ENCODE measurements at places on chromosomes 7 and 10. TPM values are rescaled to one million over a fixed set of nuclear protein-coding genes. Genes with fewer than 3 reads are reported as not detected.

DNA sequence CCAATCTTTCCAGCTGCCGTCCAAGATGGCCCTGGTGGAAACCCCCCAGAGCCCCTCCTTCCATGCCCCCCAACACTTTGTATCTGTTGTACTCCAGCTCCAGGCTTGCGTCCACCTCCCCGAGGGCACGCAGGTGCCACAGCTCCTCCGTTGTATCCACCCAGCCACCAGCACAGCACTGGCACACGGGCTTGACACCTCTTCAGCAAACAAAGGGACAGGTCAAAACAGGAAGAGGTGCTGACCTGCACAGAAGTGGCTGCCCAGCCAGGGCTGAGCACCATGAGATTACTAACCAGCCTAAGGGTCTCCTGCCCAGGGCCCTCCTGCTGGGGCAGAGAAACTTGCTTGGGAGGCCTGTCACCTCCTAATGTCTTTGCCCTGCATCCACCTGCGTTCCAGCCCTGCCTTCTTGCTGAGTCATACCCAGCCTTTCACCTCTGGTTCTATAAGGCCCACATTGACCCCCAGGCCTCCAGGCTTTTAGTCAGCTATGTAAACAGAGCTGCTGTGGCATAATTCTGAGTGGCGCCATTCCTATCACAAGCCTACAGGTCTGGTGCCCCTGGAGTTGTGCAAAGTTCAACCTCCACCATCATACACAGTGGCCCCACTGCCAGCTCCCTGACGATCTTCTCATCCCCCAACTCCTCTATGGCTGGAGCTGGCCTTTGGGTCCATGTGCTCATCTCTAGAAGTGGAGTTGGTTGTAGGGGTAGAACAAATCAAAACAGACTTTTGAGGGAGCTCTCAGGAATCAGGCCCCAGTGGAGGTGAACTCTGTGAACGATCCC lies 20.9 kb downstream of the SLC29A3 start:
- peaks cover 3% of the 10 kb centered on the region for H3K36me3 ChIP-seq
- H3K4me1 ChIP-seq, result no peaks in the 10 kb centered on the region
- no peak overlapping the region for H3K4me3 ChIP-seq
- DNase-seq, result no peak
- H3K27ac ChIP-seq, result no peak overlapping the region

- peak overlapping the region; percentile 49 for H3K27ac ChIP-seq
- no peak overlapping the region for H3K4me3 ChIP-seq
- DNase-seq, result peak; percentile 1
- peaks cover 27% of the 10 kb centered on the region for H3K36me3 ChIP-seq
- no peaks in the 10 kb centered on the region for H3K27me3 ChIP-seq
Measured at GRCh38 chr7:44705434-44705833, 43.2 kb upstream of the ZMIZ2 start.

GRCh38 chr7:145219461-145219860 lies 383.6 kb upstream of the TPK1 start:
- H3K27me3 ChIP-seq, result no peaks in the 10 kb centered on the region
- no peaks in the 10 kb centered on the region for H3K4me1 ChIP-seq
- H3K4me3 ChIP-seq, result no peak overlapping the region
- no peak overlapping the region for H3K27ac ChIP-seq
- no peak for DNase-seq
- H3K36me3 ChIP-seq, result peaks cover 4% of the 10 kb centered on the region

DNA sequence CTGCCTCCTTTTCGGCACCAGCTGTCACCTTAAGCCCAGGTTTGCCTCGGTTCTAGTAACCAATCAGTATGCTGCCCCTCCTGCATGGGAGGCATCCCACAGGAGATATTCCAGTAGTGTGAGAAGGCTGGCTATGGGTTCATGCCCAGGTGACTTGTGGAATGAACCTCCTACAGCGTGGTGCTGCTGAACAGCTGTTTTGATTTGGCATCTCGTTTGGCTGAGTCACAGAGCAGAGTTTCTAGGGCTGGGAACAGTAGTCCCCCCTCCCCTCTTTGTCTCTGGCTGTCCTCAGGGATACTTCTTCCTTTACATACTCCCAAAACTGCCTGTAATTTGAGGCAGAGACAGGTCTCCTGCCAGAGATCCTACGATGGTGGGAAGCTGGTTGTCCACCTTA lies 16.1 kb downstream of the R3HCC1L start:
- no peak for DNase-seq
- no peak overlapping the region for H3K4me3 ChIP-seq
- H3K27me3 ChIP-seq, result no peaks in the 10 kb centered on the region
- H3K27ac ChIP-seq, result peak overlapping the region; percentile 45
- peaks cover 29% of the 10 kb centered on the region for H3K4me1 ChIP-seq

GRCh38 chr7:4707980-4708411 lies 25.9 kb downstream of the FOXK1 start:
- H3K27me3 ChIP-seq, result no peaks in the 10 kb centered on the region
- peaks cover 5% of the 10 kb centered on the region for H3K36me3 ChIP-seq
- H3K27ac ChIP-seq, result peak overlapping the region; percentile 72
- peaks cover 76% of the 10 kb centered on the region for H3K4me1 ChIP-seq
- DNase-seq, result no peak

DNA sequence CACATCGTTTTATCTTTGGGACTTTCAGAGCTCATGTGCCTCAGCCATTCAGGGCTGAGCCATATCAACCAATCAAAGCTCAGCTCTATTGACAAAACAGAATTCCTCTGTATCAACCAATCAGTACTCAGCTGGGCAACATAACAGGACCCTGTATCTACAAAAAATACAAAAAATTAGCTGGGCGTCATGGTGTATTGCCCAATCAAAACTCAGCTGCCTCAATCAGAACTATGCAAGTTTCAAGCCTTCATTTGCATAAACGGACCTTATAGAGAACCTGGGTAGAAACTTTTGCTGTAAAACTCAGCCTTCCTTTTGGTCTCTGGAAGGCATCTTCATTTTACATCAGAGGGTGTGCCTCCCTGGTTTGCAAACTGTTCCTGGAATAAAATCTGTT lies 77.1 kb downstream of the ZNF467 start:
- DNase-seq, result no peak
- peaks cover 7% of the 10 kb centered on the region for H3K36me3 ChIP-seq
- H3K4me1 ChIP-seq, result peaks cover 7% of the 10 kb centered on the region
- peaks cover 20% of the 10 kb centered on the region for H3K27me3 ChIP-seq

DNA sequence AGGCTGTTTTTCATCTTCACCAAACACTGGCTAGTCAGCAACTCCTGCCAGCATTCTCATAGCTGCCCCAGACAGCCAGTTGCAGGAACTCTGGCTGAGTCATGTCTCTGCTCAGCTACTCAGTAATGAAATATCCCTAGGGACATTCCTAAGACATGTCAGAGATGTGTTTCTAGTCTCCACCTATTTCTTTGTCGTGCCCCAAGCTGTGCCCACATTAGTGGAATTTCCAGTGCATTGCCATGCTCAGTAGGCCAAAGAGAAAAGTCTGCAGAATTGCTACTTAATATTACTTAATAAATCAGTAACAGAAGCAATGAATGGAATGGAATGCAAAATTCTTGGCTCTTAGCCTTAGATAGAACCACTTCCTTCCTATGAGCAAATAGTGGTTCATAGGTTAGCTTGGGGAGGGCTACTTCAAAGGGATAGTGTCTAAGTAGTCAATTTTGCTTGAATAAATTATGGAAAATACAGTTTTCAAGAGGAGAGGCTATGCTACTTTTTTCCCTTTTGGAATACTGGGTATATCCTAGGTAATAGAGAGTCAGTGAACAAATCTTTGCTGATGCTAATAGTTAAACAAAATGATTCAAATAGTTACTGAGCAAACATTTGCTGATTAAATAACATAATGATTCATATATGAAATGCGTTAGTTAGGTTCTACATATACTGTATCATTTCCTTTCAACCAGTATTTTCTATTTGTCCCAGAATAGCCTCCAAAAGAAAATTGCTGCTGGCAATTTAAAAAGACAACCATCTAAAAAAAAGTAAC lies 23.6 kb upstream of the SEMA3C start:
- no peak for DNase-seq
- H3K4me3 ChIP-seq, result no peak overlapping the region
- H3K4me1 ChIP-seq, result peaks cover 37% of the 10 kb centered on the region
- peak overlapping the region; percentile 97 for H3K27ac ChIP-seq
- H3K27me3 ChIP-seq, result no peaks in the 10 kb centered on the region
- no peaks in the 10 kb centered on the region for H3K36me3 ChIP-seq

Gene TEX36
- total RNA-seq, result not detected

DNA sequence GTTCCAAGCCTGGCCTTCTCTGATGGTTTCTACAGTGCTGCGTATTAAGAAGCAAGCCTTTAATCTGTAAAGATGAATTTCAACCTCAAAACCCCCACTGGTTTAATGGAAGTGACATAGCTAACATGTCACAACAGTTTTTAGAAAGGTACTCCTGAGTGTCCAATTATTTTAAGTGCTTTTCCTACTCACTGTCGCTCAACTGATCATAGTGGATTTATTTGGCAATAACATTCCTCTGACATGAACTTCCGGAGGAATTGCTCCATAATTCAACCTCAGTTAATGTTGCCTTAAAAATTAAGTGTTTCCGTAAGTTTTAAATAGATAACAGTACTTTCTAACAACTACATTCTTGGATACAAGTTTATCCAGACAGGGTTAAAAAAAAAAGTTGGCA lies 57.5 kb downstream of the AGMO start:
- H3K27ac ChIP-seq, result no peak overlapping the region
- no peak for DNase-seq
- no peak overlapping the region for H3K4me3 ChIP-seq
- no peaks in the 10 kb centered on the region for H3K27me3 ChIP-seq
- no peaks in the 10 kb centered on the region for H3K36me3 ChIP-seq
- peaks cover 40% of the 10 kb centered on the region for H3K4me1 ChIP-seq

DNA sequence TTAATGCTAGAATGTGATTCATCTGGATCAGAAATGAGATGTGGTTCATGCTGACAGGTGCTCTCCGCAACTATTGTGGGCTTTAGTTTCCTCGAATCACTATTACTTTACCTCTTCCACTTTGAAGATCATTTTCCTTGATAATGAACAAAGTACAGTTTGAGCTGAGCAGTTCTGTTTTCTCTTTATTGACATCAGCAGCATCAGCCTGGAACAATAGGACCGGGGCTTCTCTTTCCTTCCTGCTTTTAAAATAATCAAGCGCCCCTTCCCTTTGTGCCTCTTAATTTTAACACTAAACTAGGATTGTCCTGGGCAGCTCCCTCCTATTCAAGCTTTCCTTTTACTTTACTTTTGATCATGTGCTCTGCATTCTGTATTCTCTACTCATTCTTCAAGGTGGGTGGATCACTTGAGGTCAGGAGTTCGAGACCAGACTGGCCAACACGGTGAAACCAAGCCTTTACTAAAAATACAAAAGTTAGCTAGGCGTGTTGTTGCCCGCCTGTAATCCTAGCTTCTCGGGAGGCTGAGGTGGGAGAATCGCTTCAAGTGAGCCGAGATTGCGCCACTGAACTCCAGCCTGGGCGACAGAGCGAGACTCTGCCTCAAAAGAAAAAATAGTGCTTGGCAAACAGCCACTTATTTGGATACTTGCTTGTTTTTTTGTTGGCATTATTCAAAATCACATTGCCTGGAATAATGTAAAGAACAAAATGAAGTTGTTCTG lies 67.0 kb upstream of the RHEB start:
- no peak overlapping the region for H3K27ac ChIP-seq
- H3K4me3 ChIP-seq, result no peak overlapping the region
- DNase-seq, result no peak
- no peaks in the 10 kb centered on the region for H3K4me1 ChIP-seq
- no peaks in the 10 kb centered on the region for H3K27me3 ChIP-seq

- H3K27me3 ChIP-seq, result no peaks in the 10 kb centered on the region
- no peak overlapping the region for H3K27ac ChIP-seq
- no peak overlapping the region for H3K4me3 ChIP-seq
Measured at GRCh38 chr7:99447943-99448342, 9.2 kb downstream of the CPSF4 start.

Gene ADGRA1
- not detected for total RNA-seq

Gene GIMAP8
- total RNA-seq, result not detected

DNA sequence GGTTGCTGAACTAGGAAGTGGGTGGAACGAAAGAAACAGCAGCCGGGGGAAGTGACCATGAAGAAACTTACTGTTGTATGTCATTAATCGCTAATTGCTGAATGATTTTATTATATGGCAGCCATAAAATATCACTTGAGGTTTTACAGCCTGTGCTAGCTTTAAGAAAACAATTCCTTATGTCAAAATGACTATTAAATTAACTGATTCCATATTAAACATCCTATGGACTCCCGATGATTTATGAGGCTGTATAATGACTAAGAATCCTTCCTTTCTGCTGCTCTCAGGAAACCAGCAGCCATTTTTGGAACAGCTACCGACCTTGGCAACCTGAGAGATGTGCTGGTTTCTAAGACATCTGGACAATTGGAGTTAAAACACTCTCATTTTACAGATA lies 421.9 kb downstream of the SORCS3 start:
- no peak overlapping the region for H3K4me3 ChIP-seq
- H3K4me1 ChIP-seq, result no peaks in the 10 kb centered on the region
- H3K36me3 ChIP-seq, result no peaks in the 10 kb centered on the region
- H3K27me3 ChIP-seq, result peaks cover 2% of the 10 kb centered on the region
- no peak for DNase-seq

Gene ABLIM1
- total RNA-seq, result 13.5 TPM

DNA sequence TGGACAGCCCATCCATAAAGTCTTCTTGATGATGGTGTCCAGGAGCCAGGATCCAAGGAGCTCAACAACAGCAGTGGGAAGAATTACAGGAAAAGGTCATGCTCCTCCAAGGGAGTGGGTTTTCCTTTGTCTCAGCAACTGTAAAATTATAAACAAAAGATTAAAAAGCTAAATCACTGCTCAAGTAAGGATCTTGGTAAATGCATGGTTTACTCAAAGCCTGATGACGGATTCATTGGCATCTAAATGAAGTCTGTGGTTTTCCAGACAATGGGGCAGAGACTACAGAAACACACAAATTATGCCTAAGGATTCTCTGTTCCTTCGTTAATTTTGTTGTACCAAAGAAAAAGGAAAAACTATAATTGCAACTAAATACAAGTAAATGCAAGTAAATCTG lies 36.4 kb upstream of the DLX6 start:
- no peak overlapping the region for H3K27ac ChIP-seq
- no peak for DNase-seq
- H3K27me3 ChIP-seq, result peaks cover 24% of the 10 kb centered on the region
- no peaks in the 10 kb centered on the region for H3K36me3 ChIP-seq

Gene COL28A1
- 0.25 TPM for total RNA-seq

DNA sequence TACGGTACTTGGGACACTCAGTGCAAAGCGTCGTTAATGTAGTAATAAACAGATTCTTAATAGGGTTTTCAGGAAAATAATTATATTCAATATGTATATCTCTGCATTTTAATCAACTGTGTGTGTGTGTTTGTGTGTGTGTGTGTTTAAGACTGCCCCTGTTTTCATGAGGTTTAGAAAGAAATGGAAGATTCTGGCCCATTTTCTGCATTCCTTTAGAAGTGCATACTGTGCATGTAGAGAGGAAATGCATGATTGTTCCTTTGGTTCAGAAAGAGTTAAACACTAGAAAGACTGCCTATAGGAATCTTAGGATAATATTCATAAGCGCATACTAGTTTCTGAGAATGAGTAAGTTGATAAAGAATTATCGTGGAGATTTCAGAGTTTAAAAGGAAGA lies 975 bp downstream of the CNTNAP2 start:
- DNase-seq, result no peak
- peaks cover 15% of the 10 kb centered on the region for H3K4me1 ChIP-seq
- H3K27me3 ChIP-seq, result peaks cover 13% of the 10 kb centered on the region
- H3K27ac ChIP-seq, result no peak overlapping the region
- H3K4me3 ChIP-seq, result no peak overlapping the region
